Activated CD8-positive, alpha-beta T cell treated with anti-CD3 and anti-CD28 coated beads, Interleukin-2, amount 10 ng/mL, durations not matched to agents 7 days and 5 days (primary cell): ENCODE measurements at places on chromosomes 1 and 21.

DNA sequence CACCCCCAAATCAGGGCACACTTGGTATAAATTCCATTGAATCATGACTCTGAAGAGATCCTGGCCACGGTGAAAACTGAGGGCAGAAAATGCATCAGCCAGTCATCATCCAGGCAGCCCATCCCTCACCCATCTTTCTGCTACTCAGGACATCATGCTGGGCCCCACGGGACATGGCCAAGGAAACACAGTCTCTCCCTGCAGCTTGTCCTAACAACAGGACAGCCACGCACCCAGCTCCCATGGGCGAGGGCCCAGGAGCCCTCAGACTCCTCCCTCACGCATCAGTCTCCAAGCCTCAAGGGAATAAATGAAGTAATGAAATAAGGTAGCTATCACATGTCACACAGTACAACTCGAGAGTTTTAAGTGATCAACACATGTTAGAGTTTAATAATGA lies 37.8 kb downstream of the ELK4 start:
- DNase-seq, result no peak

DNA sequence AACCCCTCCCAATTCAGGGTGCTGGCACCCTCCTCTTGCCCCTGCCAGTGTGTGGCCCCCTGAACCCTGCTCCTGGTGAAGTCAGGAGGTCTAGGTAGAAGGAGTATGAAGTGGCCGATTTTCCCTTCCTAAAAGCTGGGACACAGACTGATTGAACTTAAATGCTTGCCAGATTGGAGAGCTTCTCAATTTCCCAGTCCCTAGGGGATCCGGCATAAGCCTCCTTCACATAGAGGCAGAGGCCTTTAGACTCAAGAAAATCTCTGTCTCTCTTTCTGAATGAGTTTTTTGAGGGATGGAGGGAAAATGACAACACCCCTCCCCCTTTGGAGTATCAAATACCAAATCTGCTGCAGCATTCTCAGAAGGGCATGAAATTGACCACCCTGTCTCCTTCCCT lies 51.5 kb downstream of the SYT2 start:
- DNase-seq, result no peak

DNA sequence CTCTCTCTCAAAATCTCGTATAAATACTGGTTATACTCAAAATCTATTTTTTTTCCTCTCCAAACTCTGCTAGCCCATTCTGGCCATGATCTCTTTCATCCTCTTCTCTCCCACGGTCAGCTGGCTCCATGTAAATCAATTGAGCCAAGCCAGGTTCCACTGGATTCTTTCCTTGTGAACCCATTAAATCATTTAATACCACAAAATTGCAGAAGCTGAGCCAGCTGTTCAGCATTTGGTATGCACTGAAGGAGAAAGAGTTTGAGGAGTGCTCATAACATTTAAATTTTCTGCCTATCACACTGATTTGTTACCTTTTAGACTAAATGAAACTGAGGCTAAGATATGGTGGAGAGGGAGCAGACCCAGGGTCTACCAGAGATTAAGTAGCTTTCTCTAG lies 29.1 kb upstream of the TADA1 start:
- no peak for DNase-seq

DNA sequence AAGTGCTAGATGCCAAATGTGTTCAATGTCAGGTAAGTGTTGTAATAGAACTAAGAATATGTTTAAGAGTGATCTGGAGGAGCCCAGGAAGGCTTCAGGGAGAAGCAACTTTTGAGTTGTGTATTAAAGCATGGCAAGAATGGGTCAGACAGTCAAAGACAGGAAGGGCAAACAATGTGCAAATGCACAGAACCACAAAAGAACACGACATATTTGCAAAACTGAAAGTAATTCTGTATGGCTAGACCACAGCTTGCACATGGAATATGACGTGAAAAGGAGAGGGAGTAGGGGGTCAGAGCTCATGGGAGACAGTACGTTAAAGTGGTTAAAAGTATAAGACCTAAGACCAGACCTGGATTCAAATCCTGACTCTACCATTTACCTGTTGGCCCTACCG lies 7.1 kb upstream of the SORT1 start:
- DNase-seq, result peak; percentile 39

DNA sequence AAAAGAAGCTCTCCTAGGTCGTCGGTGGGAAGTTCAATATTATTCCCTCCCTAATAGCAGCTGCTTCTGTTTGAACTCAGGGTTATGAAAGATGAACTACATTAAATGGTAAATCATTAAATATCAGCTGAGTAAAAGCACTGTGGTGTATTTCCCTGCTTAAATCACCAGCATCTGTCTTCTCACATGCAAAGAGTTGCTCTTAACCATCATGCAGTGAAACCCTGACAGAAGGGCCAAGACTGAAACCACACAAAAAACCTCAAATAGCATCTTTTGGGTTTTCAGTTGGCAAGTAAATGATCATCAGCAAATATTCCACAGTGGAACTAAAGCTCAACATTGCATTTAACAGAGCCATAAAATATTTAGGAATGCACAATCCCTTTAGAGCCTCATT lies 380.0 kb upstream of the ADGRL2 start:
- DNase-seq, result no peak

GRCh38 chr1:166627558-166627957 lies 211.7 kb upstream of the POGK start:
- no peak for DNase-seq

- peak; percentile 63 for DNase-seq
Observed at GRCh38 chr1:111475701-111476100, 1.9 kb downstream of the C1orf162 start.

- DNase-seq, result no peak
Observed at GRCh38 chr1:67085326-67085725, 31.4 kb upstream of the SLC35D1 start.

GRCh38 chr21:29441651-29442050 lies 142.9 kb downstream of the BACH1 start:
- no peak for DNase-seq

- no peak for DNase-seq
Observed at GRCh38 chr1:211210052-211210451, 49.1 kb upstream of the RCOR3 start.
